ENCODE measurements at places on chromosomes 16 and 17.

DNA sequence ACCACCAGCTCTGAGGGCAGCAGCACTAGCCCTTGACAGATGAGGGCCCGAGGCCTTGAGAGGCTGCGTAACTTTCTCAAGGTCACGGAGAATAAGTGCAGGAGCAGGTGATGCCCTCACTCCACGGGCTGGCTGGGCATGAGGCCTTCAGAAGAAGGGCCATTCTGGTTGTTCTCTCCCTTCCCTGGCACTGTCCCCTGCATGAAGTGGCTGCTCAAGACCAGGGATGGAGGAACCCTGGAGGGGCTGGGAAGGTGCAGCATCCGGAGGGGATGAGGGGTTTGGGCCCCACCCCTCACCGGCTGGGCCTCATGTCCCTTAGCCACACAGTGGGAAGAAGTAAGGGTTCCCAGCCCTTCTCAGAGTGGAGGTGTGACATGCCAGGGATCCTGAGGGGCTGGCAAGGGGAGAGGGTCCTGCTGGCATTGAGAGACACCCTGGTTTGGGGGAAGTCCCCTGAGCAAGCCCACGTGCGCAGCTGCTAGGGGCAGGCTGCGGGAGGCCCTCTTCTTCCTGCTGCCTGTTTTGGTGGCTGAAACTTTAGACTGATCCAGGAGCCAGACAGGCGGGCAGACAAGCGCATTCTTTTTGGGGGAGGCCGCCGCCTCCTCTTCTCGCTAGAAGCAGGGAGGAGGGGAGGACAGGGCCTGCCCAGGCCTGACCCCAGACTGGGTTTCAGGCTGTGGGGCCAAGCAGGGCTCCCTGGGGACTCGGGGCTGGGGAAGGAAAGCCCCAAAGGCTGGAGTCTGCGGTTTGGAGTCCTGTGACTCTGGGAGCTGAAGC, 74.0 kb downstream of the N4BP1 start:
- no peak for DNase-seq

GRCh38 chr17:66089764-66090163, 102.2 kb downstream of the CEP112 start:
- no peak for DNase-seq

GRCh38 chr16:80065541-80065940, 465.0 kb upstream of the MAF start:
- DNase-seq: no peak

DNA sequence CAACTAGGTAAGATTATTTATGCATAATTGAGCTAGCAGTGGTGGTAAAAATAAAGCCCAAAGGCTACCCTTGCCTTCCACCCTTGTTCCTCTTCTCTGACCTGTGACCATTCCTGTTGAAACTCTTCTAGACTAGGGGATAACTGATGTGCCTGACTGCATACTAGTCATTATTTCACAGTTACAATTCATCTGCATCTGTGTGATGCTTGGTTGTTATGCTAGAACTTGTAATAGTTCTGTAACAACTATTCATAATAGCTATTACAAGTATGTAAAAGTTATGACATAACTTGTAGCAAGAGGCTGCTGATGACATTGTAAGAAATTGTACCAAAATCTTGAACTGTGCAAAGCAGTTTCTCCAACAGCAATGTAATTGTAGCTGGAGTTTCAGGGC, 2.4 kb upstream of the VAC14 start:
- no peak for DNase-seq

All from stimulated activated CD8-positive, alpha-beta memory T cell treated with anti-CD3 and anti-CD28 coated beads, Interleukin-12 subunit alpha, Interleukin-12 subunit beta, amount 100 ng/mL, for 1 hour (primary cell).